Activated CD4-positive, CD25-positive, alpha-beta regulatory T cell treated with anti-CD3 and anti-CD28 coated beads, Interleukin-2, amount 50 U/mL, for 72 hours (primary cell): ENCODE measurements at places on chromosomes 7 and 10.

GRCh38 chr10:27716521-27716920 is 29.1 kb downstream of the MKX start:
- DNase-seq: no peak

- no peak for DNase-seq
These were observed 21.6 kb upstream of the UPP1 start for GRCh38 chr7:48067475-48067874.

DNA sequence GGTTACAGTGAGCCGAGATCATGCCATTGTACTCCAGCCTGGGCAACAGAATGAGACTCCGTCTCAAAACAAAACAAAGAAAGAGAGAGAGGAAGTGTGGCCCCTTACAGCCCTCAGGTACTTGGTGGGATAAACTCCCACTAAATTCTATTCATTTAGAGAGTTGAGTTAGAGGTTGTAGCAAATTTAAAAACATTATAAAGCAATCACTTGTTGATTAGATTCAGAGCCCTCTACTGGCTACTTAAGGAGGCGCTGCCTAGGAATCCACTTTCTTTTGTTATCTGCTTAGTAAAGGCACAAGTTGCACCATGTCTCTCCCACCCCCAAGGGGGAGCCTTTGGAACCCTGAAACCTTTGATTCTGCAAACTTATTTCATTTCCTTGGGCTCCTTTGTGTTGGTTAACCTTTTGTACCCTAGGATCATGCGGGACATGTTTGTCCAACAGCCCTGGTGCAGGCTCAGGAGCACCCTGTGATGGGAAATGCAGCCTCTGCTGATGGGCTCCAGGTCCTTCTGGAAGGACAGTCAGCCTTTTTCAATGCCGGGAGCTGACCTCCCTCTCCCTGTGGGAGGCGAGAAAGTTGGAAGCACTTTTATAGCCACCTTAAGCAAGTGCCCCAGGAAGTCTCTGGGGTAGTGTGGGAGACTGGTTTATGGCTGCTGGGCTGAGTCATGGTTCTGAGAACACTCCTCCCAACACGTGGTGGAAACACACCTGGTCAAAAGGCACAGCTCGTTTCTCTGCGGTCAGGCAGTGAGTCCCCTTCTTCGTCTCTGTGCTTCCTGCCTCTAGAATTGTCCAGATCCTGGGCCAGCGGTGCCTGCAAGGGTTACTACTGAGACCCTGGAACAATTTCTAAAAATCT is 2.3 kb downstream of the HKDC1 start:
- peak; percentile 71 for DNase-seq

GRCh38 chr10:2867788-2868299 is 199.5 kb upstream of the PFKP start:
- no peak for DNase-seq

DNA sequence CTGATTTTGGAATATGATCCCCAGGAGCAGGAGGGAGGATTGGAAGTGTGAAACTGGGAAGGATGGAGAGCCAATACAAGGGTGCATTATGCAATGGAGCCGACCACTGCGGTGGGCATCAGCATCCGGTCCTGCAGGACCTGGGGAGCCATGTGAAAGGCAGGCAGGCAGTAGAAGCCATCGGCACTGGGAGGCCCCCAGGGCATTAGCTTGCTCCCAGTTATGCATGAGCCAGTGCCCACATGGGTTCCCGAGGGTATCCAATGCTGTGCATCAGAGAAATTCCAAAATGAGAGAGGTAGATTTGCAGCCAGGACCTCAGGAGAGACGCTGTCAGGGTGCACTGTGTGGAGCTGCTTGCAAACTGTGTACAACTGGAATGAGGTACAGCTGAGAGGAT is 8.7 kb upstream of the KCP start:
- peak; percentile 5 for DNase-seq

- DNase-seq: no peak
These were observed 227.2 kb upstream of the GRB10 start for GRCh38 chr7:51009716-51010496.

GRCh38 chr10:50467209-50467608 is 156.5 kb downstream of the SGMS1 start:
- DNase-seq: no peak

GRCh38 chr10:23359692-23360380 is 15.2 kb upstream of the C10orf67 start:
- no peak for DNase-seq

- DNase-seq: no peak
These were observed 1.3 kb downstream of the CUTC start for GRCh38 chr10:99733366-99733765.

DNA sequence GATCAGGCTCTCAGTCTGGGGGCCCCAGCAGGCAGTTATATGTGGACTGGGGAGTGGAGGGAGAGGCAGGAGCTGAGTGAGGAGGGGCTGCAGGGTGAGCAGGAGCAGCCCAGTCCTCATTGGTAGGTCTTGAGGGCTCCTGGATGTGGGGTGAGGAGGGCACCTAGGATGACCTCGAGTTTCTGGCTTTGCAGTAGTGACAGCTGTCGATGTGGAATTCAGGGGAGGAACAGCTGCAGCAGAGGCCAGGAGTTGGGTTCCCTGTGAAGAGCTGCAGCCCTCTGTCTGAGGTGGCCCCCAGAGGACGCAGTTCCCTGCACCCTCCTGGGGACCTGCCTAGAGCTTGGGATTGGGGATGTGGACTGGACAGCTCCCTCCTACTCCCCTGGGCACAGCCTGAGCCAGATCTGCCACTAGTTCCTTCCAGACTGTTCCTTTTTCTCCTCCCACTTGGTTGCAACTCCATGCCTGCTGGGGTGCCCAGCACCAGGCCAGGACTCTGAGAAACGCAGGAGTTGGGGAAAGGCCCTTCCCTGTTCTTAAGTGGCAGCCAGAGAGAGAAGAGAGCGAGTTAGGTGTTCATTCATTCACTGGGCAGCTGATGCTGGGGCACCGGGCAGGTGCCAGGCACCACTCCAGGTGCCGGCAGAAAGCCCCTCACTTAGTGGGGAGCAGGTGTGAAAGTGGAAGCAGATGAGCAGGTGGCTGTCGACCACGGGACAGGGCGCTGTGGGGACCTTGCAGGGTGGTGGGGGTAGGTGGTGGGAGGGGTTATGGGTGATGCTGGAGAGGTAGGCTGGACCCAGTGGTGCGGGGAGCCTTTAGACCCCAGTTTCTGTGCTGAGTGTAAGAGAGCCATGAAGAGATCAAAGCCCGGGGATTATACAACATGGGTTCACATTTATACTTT is 57.9 kb downstream of the PRF1 start:
- no peak for DNase-seq

DNA sequence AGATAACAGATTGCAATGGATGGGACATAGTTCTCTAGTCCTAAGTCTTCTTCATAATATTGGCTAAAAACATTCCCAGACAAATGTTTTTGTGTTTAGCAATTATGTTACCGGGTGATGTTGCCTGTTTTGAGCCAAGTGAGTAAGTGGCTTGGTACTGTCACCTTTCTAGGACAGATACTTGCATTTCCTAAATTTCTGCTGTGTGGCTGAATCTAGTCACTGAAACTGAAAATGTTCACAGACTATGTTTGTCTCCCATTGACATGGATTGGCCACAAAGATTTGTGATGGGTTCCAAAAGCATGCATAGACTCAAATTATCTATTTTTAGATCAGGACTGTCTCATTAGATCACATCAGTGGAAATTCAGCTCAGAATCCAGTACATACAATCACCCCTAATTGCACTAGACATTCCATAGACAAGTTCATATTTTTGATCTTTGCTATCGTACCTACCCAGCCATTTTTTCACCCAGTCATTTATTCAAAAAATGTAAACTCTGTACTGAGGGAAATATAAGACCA is 1222.1 kb upstream of the AUTS2 start:
- no peak for DNase-seq

DNA sequence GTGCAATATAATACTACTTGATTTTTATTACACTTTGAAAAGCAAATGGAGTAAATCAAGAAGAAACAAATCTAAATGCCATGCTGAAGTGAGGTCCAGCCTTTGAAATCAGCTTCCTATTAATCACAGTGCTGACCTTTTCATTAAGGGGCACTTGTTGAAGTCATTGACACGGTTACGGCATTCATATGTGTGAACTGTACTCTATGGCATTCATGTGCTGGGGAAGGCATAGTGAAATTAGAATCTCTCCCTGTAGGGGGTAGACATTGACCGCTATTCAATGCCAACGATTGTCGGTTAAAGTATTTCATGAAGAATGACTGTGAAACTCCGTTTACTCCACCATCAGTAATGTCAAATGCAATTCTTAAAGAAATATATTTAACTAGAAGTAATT is 296.1 kb upstream of the SEMA3A start:
- no peak for DNase-seq

GRCh38 chr7:132034748-132035416 is 478.5 kb upstream of the PODXL start:
- DNase-seq: no peak

DNA sequence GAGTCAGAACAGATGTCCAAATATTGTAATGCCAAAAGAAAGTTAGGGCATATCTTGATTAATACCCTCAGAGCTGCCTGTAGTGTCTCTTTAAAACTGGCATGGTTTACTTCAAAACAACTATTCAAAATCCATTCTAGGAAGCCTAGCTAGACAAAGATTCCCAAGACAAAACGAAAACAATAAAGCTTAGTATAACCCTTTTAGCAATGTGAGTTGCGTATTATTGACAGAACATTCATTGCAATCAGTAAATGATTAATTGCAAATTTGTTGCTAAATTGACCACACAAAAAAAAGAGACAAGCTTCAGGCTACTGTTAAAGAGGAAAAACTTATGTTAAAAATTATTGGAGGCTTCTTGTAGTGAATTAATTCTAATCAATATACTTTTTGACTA is 406.9 kb downstream of the DGKB start:
- DNase-seq: no peak
